AG10803 (cell line): ENCODE measurements at places on chromosomes 6 and 20.

GRCh38 chr20:33031531-33031930, at the start of gene BPIFB6:
TSS of gene BPIFB6 (plus strand) at chr20:33031648. CDS start at chr20:33031648, 0 bp downstream.
- DNase-seq: no peak

- peak; percentile 92 for DNase-seq
These were observed 2.3 kb upstream of the RAMACL start for GRCh38 chr6:166588691-166589336.

DNA sequence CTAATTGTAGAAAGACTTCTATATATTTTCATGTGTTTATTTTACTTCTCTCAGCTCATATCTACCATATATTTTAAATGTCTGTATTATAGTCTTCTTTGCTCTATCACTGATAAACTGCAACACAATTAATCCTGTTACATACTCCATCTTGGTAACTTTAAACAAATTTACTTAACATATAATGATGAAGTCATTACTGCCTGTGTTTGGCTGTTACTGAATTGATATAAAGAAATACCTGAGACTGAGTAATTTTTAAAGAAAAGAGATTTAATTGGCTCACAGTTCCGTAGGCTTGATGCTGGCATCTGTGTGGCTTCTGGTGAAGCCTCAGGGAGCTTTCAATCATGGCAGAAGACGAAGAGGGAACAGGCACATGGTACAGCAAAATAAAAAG, 1480.4 kb downstream of the HACE1 start:
- DNase-seq: no peak

DNA sequence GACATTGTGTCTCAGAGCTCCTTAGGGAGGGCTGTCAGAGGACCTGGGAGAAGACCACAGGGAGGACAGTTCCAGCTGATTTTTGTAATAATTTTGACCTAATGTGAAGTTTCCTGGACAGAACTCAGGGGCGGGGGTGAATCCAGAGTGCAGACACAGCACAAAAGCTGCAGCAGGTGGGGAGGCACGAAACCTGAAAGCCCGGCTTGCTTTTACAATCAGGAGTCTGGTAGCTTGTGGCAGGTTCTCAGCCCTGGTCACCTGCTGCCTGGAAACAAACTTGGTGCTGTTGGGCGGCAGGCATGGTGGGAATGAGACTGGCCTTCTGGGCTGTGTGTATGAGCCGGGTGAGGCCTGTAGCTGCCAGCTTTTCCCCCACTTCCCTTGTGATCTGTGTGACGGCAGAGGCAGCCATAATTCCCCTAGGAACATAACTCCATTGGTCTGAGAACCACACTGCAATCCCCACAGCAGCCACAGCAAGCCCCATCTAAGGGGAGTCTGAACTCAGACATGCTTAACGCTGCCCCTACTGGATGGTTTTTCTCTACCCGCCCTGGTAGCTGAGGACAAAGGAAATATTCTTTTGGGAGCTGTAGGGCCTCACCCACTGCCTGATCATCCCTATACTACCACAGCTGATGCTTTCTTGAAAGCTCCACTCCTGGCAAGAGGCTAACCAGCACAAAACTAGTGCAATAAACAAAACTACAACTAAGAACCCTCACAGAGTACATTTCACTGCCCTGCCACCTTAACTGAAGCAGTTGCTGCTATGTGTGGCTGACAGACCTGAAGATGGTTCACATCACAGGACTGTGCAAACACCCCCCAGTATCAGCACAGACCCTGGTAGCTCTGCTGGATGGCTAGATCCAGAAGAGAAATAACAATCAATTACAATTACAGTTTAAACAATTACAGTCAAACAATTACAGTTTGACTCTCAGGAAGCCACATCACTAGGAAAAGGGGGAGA, 1055.1 kb upstream of the GJE1 start:
- no peak for DNase-seq

- no peak for DNase-seq
These were observed 59.6 kb upstream of the HFE start for GRCh38 chr6:26027491-26028211.

DNA sequence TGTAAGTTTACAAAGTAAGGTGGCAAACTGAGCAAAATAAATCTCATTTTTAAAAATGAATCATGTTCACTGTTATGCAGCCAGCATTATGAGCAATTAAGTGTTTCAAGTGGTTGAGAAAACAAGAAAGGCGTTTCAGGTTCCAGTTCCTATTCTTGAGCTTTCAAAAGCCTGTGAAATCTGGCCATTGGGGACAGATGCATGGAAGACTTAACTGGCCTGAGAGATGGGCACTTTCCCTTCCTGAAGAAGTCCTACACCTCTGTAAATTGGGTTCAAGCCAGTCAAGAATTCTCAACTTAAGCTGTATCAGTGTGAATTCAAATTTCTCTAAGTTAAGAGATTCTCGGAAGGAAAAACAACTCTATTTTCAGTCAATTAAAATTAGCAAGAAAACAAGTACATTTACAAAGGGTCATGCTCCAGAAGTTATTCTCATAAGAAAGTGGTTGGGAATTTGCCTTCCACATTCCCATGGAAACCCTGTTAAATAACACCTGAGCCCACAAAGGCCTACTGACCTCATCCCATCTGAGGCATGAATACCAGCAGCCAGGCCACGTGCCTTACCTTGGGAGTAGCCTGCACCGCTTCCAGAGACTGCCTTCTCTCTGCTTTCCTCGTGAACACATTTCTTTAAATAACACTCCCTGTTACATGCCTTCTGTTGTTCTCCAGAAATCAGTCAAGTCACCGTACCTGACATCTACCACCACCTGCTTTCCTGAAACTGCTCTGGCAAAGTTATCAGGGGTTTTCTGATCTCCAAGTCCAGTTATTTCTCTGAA, 19.4 kb downstream of the MAP3K5 start:
- DNase-seq: no peak

GRCh38 chr20:237929-238328, 10.9 kb downstream of the DEFB129 start:
- DNase-seq: no peak

GRCh38 chr6:135170238-135170637, 10.9 kb upstream of the MYB start:
- DNase-seq: no peak

GRCh38 chr6:38755874-38756273, 40.8 kb downstream of the DNAH8 start:
- DNase-seq: no peak

DNA sequence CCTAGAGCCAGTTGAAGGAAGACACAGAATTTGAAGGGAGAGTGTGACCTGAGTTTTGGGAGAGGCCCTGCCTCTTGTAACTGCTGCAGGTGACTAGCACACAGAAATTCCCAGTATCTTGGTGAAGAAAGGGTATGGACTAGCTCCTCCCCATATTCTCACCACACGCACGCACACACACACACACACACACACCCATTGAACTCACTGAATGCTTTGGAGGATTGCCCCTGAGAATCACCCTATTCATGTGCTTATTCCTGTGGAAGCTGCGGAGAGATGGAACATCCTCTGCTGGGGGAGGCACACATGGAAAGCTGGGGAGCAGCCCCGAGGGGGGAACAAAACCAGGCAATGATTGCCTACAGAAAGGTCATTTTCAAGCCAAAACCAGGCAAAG, 6.2 kb upstream of the LMBRD1 start:
- no peak for DNase-seq

DNA sequence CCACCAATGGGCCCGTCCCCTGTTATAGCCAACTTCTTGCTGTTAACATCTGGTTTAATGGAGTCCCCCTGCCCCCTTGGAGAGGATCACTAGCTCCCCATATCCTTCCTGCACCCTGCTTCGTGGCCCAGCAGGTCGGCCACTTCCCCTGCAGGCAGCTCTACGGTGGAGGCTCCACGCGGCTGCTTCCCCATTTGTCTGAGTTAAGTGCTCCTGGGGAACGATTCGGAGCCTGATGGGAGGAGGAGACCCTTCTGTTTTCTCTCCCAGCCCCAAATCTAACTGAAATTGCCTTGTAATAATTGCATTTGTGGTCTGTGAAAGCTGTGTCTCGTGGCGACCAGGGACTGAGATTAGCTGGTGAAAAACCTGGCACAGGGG, 74.6 kb downstream of the SULF2 start:
- no peak for DNase-seq

DNA sequence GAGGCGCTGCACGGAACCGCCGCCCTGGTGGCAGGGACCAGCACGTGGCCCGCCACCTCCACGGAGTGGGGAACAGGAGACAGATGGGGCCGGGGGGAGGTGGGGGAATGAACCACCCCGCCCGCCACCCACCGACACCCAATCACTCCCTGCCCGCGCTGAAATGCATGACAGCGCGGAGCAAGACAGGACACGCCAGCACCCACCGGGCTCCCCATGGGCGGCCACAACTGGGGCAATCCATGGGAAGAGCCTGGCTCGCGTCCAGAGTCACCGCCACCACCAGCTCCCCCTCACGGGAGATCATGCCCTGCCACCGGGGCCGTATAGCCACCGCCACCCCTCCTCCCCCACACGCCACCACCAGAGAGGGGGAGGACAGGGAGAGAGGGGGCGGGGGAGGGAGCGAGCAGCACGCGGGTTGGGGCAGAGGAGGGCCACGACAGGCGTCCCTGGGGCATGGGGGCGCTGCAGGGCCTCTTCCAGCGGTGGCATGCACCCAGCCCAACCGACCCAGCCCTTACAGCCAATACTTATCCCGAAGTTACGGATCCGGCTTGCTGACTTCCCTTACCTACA, 744.3 kb upstream of the DEFB115 start:
- DNase-seq: no peak

DNA sequence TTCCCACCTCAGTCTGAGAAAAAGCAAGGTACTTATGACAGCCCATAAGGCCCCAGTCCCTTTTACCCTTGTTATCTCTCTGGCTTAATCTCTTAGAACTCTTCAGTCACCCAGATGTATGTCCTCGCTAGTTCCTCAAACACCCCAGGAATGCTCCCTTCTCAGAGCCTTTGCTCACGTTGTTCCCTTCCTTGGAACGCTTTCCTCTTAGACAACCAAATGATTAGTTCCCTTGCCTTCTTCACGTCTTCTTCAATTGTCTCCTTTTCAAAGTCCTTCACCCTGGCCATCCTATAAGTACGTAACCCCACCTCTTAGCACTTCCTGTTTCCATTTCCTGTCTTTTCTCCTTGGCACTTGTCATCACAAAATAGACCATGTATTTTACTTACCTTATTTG, 1.1 kb upstream of the APOBEC2 start:
- DNase-seq: no peak

DNA sequence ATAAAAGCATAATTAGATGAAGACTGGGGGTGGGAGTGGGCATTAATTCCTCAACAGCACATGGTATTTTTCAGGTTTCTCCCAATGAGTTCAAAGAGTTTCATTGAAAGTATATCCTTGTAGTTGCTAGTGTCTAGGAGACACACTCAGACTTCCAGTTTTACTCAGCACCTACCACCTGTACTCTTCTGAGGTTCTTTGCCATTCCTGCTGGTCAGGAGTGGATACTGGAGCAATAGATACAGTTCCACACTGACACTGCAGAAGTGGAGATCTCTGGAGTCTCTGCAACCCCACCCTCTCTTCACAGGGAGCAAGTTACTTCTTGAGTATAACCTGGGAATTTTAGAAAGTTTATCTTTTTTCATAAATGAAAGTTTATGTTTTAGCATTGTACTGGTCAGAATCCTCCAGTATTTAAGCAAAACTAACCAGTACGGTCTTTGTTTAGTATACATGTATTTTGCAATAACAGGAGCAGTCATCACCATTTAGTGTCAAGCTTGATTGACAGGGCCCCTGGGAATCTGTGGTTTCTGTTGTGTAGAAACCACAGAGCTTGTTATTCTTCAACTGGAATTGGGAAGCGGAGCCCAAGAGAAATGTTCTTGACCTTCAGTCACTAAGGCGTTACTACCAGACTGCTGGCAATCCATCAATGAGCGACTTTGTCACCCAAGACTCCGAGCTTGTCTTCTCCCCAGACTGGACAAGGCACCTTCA, 148.1 kb downstream of the ZDHHC14 start:
- peak; percentile 57 for DNase-seq

GRCh38 chr6:109747221-109747620, 56.1 kb downstream of the FIG4 start:
- DNase-seq: no peak

DNA sequence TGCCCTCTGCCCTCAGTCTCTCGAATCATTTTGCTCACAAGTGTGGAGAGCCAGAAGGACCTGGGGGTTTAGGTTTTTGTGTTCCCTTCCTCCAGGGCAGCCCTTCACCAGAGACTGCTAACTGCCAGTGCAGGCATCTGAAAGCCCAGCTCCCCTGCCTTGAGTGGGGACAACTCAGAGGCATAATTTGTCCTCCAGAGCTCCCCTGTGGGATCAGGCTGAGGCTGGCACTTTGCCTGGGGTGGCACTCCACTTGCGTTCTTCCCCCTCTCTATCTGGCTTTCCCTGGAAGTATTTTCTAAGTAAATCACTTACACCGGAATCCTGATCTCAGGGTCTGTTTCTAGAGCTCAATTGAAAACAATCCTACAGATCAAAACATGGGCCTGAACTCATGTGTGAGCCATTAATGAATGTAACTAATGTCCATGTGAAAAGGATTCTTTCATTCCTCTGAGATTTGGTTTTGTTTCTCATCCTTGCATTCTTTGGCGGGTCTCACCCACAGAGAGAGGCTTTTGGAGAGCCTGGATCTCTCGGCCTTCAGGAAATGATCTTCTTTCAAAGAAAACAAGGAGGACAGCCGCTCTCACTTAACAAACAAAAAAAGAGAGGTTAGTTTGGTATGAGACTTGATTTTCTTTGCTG, 125.7 kb upstream of the RIPOR2 start:
- peak; percentile 83 for DNase-seq

- peak; percentile 76 for DNase-seq
These were observed 15.9 kb upstream of the TBC1D20 start for GRCh38 chr20:478010-478948.
